ENCODE measurements at places on chromosomes 3 and 15.
A peak's percentile ranks its signal among the peaks of the same experiment; 100 is the strongest.

- DNase-seq = no peak
Measured at GRCh38 chr3:42443292-42443691, 32.9 kb upstream of the LYZL4 start.

- no peak for DNase-seq
Measured at GRCh38 chr3:64319391-64319790, 94.1 kb upstream of the PRICKLE2 start.

DNA sequence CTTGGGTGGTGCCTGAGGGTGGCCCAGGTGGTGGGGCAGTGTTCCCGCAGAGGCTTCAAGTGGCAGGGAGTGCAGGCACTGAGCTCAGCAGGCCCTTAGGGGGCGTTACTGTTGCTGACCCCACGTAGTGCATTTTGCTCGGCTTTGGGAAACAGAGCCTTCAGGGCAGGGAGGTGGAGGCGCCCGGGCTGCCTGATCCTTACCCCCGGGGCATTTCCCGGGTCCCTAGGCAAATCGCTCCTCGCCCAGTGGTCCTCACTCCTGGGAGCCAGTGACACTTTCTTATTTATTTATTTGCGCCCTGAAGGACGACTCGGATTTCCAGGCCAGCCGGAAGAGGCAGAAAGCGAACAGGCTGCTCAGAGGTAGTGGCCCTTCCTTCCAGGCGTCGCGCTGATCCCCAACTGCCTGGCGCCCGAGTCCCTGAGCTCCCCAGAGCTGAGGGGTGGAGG is 10.1 kb upstream of the FOXB1 start:
- DNase-seq = no peak

GRCh38 chr15:74428442-74428787 is 5.3 kb downstream of the SEMA7A start:
- no peak for DNase-seq

GRCh38 chr15:73333001-73333400 is 35.8 kb downstream of the HCN4 start:
- no peak for DNase-seq

DNA sequence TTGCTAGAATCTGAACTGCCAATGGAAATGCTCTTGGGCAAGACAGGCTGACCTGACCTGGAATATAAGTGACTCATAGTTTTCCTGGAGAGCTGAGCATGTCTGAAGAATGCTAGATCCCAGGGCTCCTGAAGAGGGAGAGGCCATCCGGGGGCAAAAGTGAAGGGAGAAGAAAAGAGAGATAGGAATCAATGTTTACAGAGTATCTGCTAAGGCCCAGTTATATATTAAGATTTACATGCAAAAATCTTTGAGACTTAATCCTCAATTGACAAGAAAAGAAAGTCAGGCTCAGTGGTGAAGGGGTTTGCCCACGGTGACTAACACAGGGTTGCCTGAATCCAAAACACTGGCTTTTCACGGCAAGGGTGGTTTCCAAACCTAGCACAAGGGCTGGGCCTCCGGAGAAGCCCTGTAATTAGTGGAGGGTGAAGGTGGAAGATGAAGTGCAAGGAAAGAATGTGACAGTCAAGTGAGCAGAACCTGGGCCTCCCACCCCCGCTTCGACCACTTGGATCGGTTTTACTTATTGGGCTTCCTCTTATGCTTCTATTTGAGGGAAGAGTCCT is 91.7 kb upstream of the FGF12 start:
- no peak for DNase-seq

GRCh38 chr3:112759681-112760080 is 87.0 kb downstream of the CD200R1L start:
- no peak for DNase-seq

GRCh38 chr3:72442759-72443158 is 405.5 kb downstream of the SHQ1 start:
- DNase-seq = no peak

GRCh38 chr3:188489639-188490405 is 335.9 kb downstream of the LPP start:
- no peak for DNase-seq

- no peak for DNase-seq
Measured at GRCh38 chr3:65144791-65145351, 457.1 kb upstream of the ADAMTS9 start.

GRCh38 chr3:57163751-57164150 is 1.4 kb downstream of the IL17RD start:
- no peak for DNase-seq

DNA sequence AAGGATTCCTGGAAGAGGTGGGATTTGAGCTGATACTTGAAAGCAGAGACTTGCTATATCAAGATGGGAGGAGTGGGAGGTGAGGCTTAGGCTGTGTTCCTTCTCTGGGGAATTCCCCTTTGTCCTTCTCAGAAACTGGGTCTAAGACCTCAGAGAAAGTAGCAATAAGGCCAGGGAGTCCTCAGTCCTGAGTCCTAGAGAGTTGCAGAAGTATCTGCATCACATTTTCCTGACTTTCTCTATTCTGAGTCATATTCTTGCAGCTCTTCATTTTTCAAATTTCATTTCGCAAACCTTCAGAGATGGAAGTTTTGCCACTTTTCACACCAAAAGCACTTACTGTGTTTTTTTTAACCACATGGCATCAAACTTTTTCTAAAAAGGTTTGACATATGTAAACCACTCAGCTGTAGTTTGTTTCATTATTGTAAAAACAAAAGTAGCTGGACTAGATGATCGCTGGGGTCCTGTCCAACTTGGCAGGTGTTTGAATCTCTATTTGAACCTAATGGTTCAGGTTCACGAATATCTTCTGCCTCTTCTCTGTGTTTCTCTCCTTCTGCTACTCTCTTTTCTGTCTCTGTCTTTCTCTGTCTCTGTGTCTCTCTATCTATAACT is 21.3 kb downstream of the COLQ start:
- no peak for DNase-seq

DNA sequence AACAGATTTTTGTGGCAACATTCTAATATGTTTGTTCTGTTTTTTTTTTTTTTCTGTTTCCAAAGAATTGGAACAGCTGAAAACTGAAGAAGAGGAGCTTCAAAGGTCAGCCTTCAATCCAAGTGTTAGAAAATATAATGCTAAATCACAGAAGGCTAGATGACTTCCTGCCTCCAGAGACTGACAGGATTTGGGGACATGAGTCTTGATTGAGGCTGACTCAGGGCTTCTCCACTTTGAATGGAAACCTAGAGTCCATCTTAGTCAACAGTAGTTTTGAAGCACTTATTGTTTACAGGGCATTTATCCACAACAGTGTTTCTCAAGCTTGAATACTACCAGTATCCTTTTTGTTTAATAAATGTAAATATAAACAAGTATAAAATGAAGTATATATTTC is 44.5 kb upstream of the RAD51 start:
- DNase-seq = no peak

DNA sequence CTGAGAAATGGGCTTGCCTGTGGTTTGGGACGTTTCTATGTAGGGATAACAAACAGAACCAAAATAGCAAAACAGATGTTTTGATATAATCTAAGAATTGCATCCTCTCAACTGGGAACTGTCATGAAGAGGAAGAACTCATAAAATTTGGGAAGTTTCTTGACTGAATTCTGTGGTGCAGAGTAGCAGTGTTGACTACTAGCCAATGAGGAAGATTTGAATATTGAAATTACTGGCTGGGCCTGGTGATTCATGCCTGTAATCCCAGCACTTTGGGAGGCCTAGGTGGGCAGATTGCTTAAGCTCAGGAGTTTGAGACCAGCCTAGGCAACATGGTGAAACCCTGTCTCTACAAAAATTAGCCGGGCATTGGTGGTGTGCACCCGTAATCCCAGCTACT is 42.2 kb downstream of the ZNF609 start:
- DNase-seq = no peak

DNA sequence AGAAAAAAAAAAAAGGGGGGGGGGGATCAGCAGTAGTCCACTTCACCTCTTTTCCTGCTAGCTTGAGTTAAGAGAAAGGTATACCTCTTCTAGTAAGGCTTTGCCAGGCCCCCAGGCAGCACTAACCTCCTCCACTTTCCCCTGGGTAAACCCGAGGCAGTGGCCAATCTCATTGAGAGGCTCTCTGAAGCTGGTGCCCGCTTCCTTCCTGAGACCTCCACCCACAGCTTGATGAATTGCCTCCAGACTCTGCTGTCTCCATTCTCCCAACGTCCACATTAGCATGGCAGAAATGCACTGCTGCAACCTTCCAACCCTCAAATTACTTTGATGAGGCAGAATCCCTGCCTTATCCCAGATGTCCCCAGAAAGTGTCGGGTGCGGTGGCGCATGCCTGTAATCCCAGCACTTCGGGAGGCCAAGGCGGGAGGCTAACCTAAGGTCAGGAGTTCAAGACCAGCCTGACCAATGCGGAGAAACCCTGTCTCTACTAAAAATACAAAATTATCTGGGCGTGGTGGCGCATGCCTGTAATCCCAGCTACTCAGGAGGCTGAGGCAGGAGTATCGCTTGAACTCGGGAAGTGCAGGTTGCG is 15.3 kb downstream of the RLBP1 start:
- DNase-seq = no peak

- DNase-seq = no peak
Measured at GRCh38 chr3:177596248-177596815, 399.1 kb upstream of the TBL1XR1 start.

- DNase-seq = no peak
Measured at GRCh38 chr3:153666991-153667740, 454.0 kb upstream of the ARHGEF26 start.

DNA sequence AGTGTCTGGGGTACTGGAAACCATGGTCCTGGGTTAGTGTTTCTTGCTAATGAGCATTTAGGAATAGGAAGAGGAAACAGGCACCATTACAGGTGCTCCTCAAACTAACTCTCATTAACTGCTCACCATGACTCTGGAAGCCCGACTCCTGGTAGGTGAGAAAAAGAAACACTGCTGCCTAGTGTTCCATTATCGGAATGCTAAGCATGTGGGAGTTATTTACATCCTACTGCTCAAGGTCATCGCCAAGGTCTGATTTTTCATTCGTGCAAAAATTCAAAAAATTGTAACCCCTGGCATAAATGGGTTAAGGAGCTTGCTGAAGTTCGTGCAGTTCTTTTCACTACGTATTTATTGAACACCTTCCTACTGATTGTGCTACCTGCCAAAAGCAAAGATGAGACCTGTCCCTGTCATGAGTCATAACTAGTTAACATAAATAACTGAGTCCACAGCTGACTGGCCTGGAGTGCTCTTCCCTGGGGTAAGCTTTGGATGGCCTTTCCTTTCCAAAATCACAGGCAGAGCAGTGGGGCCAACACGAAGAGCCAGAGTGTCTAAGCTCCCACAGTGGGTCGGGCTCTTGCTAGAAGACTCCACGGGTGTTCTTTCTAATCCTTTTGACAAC is 22.7 kb upstream of the PAQR5 start:
- no peak for DNase-seq

DNA sequence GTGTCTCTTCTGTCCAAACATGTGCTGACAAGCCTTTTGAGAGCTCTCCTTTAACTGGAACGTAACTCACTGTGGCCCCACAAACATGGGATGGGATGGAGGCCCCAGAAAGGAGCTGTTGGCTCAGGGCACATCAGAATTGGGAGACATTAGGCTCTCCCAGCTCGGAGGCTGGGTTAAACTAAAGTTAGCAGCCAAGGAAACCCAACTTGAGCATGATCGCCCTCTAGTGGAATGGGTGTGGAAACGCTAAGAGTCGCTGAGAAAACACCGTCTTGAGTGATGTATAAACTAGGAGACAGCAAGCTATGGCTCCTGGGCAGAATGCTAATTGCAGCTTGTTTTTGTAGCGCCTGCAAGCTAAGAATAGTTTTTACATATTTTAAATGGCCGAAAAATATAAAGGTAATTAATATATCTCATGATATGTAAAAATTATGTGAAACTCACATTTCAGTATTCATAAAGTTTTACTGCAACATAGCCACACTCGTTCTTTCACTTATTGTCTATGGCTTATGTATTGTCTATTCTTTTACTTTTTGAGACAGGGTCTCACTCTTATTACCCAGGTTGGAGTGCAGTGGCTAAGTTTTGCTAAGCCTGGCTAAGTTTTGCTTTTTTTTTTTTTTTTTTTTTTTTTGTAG is 138.8 kb upstream of the HACD2 start:
- no peak for DNase-seq

GRCh38 chr15:63052077-63052841 is 9.7 kb downstream of the TPM1 start:
- DNase-seq = no peak

GRCh38 chr3:18725668-18726407 is 300.7 kb upstream of the SATB1 start:
- no peak for DNase-seq

GRCh38 chr3:106768941-106769480 is 608.2 kb upstream of the CCDC54 start:
- no peak for DNase-seq

- no peak for DNase-seq
Measured at GRCh38 chr15:43974852-43975251, 148.1 kb downstream of the WDR76 start.

GRCh38 chr15:100714034-100714748 is 111.8 kb downstream of the ASB7 start:
- peak; percentile 51 for DNase-seq

- DNase-seq = no peak
Measured at GRCh38 chr15:39784125-39784524, 1.5 kb upstream of the FSIP1 start.

DNA sequence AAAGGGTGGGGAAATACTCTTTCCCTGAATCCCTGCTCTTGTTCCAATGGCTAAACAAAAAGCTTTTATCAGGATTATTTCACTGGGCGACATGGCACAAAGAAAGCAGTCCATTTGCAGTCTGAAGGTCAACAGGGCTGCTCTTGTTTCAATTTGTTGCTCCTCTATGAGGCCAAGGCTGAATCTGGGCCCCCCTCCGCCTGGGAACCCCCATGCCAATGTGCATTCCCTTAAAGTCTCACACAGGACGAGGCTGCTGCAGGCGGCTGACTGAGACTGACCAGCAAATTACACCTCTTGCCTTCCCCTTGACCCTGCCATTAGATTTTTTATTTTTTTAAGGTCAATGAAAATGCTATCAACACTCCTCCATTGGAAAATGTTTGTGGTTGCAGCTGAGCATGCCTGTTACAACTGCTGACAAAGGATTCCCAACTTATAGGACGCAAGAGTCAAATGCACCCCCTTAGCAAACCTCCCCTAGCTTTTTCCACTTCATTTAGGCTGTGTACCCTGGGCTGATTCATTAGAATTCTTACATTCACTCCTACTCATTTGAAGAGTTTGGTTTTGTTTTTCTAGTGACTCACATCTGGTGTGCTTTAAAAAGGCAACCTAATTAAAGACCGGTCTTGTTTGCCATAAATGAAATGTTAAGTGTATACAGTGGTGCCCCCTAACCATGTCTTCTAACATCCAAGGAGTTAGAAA is 60.8 kb upstream of the ARHGEF3 start:
- no peak for DNase-seq

GRCh38 chr3:59563966-59564365 is 514.1 kb upstream of the CFAP20DC start:
- no peak for DNase-seq

DNA sequence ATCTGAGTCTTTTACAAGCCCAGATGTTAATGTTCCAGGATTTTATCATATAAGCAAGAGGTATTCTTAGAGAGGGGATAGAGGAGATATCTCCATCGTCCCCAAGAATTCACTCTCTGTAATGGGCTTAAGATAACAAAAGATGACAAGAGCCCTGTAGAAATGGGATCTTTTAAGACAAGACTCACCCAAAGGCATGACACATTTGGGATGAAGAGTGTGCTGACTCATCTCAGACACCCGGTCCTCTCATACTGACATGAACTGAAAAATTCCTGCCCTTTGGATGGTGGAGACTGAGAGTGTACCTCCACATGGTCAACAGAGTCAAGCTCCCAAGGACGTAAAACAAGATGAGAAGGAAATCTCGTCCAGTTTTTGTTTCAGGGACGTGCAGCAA is 11.0 kb downstream of the LEKR1 start:
- DNase-seq = no peak

Data from left forelimb (tissue), 1 donor.